ENCODE measurements at places on chromosomes 7 and 10.

- no peak for DNase-seq
Measured at GRCh38 chr10:113665806-113666354, 2.0 kb upstream of the NRAP start.

DNA sequence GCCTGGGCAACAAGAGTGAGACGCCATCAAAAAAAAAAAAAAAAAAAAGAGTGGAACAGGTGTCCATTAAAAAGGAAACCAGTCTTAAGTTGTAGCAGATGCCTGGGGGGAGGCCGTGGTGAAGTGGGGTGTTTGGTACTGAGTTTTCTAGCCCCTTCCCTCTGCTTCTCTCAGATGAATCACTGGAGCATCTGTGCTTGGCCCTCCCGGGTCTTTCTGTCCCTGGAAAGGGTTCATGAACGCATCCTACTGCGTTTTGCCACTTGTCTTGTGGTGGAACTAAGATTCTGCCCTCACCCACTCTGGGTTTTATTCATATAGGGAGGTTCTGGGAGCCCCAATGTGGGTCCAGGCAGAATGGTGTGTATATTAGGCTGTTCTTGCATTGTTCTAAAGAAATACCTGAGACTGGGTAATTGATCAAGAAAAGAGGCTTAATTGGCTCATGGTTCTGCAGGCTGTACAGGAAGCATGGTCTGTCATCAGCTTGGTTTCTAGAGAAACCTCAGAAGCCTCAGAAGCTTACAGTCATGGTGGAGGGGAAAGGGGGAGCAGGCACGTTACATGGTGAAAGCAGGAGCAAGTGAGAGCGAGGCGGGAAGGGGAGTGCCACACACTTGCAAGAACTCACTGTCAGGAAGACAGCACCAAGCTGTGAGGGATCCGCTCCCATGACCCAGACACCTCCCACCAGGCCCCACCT, 63.5 kb downstream of the CAMK1D start:
- DNase-seq: peak; percentile 13

DNA sequence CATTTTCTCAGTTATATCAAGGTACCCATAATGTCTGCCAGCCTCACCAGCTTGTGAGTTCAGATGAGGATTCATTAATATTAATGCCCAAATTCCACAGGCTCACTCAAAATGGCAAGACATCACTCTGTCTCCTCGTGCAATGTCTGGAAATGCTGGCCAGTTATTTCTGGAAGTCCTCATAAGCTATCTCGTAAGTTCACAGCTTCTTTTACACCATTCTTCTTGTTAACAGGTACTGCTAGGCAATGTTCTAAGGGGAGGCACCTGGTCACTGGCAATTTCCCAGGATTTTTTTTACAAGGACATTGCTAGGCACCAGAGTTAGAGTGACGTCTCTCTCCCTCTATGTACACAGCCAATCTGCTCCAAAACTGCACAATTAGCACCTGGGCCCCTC, 80.2 kb upstream of the SEMA3C start:
- DNase-seq: no peak

DNA sequence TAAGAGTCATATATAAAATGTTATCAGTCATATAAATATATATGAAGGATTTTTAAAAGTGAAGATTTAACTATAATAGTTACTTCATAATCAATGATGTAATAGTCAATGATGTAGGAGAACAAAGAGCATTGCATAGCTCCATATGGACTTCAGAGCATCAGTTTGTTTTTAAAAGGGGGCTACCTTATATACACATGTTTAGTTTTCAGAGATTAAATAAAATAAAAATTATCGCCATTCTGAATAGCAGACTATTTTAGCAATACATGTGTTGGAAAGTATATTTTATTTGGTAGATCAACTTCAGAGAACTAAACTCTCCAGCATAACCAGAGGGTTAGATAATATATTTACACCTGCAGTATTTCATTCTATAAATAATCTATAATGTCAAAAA, 29.1 kb upstream of the EPC1 start:
- no peak for DNase-seq

- DNase-seq: no peak
Measured at GRCh38 chr7:91656541-91657482, 223.7 kb downstream of the MTERF1 start.

DNA sequence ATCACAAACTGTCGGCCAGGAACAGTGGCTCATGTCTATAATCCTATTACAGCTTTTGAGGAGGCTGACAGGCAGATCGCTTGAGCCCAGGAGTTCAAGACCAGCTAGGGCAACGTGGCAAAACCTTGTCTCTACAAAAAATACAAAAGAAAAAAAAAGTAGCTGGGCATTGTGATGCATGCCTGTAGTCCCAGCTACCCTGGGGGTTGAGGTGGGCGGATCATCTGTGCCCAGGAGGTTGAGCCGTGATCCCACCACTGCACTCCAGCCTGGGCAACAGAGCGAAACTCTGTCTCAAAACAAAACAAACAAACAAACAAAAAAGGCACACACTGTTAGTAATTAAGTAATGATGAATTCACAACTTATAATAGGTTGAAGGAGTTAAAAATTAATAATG, 441.5 kb upstream of the PCDH15 start:
- no peak for DNase-seq

DNA sequence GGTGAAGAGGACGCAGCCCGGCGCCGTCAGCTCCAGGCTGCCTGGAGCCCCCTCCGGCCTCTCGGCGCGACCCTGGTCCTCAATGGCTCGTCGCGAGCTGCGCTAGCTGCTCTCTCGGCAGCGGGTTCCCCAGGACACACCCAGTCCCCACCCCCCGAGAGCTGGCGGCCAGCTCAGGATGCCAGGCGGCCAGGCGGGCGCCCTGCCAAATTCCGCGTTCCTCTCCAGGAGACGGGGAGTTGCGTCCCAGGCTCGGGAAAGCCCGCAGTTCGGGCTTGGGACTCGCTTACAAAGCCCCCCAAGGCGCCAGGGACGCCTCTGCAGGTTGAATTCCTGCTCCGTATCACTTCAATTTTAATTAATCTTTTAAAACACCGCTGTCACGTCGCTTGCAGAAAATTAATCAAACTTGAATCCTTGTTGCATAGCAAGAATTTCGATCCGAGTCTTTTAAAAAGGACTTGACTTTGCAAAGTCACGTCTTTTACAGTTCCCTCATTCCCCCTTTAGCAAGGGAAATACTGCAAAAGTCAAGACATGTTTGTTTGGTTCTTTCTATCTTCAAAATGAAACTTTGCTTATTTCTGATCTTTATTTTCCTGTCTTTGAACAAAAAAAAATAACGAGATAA, 28.2 kb downstream of the SKIDA1 start:
- no peak for DNase-seq
